Activated CD4-positive, alpha-beta memory T cell treated with anti-CD3 and anti-CD28 coated beads for 36 hours (primary cell): ENCODE measurements at places on chromosomes 4 and X.

DNA sequence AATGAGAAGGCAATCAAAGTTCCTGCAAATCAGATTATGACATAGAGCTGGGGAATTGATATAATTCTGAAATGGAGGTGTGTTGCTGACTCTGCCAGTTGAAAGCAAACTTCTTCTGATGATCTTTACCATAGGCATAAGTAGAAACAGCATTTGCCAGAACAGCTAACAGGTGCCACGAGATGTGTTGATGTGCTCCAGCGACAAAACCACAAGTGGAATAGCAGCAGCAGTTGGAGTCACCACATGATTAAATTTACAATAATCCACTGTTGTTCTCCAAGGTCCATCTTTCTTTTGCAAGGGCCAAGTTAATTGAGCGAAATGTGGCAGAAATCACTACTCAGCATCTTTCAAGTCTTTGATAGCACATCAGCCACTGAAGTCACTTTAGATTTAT, 3.7 kb upstream of the OSTC start:
- DNase-seq: no peak

DNA sequence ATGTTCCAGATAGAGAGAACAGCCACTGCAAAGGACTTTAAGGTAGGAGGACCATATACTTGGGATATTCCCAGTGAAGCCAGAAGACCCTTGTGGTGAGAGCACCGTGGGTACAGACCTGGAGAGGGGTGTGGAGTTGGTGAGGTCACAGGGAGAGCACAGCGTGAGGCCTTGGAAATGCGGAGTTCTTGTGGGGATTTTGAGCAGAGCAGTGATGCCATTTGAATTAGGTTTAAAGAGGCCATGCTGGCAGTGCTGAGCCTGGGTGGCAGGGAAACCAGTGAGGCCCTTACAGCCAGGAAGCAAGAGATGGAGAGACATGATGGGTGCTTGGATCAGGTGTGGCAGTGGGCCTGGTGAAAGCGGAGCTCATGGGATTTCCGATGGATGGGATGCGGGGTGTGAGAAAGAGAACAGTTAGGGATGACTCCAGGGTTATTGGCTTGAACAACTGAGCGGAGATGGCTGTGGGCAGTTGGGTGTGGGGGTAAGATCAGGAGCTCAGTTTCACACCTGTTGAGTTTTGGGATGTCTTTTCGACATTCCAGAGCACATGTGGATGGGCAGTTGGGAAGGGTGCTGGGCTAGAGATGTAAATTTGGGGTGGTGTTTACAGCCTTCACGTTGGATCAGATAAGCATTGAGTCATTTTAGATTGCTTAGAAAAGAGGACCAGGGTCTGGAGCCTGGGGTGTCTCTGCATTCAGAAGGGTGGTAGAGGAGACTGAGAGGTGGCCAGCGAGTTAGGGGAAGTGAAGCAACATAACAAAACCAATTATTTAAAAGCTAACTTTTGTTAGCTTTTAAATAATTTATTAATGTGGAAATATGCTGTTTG, 68.9 kb downstream of the TMEM131L start:
- no peak for DNase-seq

- DNase-seq: no peak
Measured at GRCh38 chr4:139607502-139608060, 51.6 kb upstream of the SETD7 start.

DNA sequence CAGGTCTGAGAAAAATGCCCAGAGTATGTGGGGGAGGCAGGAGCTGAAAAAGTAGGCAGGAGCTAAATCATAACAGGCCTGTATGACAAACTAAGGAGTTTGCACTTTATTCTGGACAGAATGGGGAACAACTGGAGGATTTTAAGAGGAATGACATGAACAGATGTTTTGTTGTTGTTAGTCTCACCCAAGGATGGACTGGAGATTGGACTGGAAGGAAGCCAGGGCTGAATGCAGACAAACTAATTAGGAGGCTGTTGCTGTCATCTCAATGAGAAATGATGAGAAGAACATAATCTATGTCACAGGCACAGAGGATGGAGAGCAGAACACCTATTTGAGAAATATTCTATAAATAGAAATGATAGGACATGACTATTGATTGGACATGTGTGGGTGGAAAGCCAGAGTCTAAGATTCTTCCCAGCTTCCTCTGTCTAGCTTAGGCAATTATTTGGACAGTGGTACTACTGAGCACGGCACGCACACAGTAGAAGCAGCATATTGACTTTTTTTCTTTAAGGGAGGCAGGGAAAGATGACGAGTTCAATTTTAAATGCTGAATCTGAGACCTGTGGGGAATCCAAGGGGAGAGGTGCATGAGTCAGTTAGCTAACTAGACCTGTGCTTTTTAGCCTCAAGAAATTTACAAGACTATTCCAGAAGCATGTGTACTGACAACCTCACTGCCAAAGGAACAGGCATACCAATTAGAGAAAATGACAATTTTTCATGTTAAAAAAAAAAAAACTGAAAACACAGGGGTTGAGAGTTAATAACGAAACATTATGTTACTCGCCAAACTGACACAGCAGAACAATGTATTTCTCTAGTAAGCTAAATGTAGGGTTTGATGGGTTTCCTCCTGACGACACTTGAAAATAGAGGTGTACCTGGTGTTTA, 963 bp upstream of the USO1 start:
- DNase-seq: no peak

DNA sequence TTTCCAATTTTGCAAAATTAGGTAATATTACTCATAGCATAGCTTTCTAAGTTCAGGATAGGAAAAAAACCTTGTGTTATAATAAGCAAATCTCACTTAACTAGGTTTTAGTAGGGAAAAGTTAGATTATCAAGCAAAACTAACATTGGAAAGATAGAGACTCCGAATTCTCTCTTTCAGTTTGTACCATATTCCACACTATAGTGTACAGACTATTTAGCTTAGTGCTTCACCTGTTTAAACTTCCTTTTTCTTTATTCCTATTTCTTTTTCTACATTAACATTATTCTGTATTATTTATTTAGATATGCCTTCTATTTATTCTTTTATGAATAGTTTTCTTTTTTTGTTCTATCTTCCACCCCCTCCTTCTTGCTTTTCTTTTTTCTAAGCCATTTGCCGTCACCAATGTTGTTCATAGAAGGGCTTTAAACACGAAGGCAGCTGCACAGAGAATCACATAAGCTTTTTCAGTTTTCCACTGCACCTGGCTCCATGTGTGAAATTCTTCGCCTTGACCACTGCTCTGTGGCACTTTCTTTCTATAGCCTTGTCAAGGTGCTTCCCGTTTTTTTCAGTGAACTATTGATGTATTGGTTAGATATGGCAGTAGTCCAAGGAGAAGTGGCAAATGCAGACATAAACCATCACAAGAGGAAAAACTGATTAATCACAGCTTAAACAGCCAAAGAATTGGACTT, 8.5 kb downstream of the PCDH10 start:
- DNase-seq: no peak

- no peak for DNase-seq
Measured at GRCh38 chrX:51192104-51192503, 140.5 kb upstream of the NUDT10 start.

GRCh38 chr4:4519297-4519894, 22.5 kb downstream of the STX18 start:
- no peak for DNase-seq

- no peak for DNase-seq
Measured at GRCh38 chr4:184924516-184924915, 93.8 kb upstream of the HELT start.

- DNase-seq: no peak
Measured at GRCh38 chrX:14243823-14244222, 214.1 kb upstream of the GEMIN8 start.
